Iris pigment epithelial cell (primary cell): ENCODE measurements at places on chromosomes 2 and 18.

DNA sequence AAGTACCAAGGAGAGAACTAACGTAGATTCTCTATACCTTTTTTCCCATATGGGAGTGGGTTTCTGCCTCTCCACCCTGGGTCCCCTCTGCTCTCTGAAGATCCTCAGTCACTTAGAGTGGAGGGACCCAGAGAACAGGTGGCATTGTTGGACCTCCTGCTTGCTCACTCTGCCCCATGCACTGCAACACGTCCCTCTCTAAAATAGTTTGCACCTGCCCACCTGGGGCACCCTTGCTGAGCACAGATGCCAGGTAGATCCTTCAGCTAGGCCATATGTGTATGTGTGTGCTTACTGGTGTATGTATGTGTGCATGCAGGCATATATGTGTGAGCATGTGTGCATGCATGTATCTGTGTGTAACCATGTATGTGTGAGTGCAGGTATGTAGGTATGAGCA, 2.2 kb downstream of the IL36RN start:
- DNase-seq: no peak

GRCh38 chr18:10923141-10923540, 226.2 kb downstream of the PIEZO2 start:
- DNase-seq: peak; percentile 9

GRCh38 chr2:172100935-172101820, 1.5 kb downstream of the DLX2 start:
- DNase-seq: no peak

DNA sequence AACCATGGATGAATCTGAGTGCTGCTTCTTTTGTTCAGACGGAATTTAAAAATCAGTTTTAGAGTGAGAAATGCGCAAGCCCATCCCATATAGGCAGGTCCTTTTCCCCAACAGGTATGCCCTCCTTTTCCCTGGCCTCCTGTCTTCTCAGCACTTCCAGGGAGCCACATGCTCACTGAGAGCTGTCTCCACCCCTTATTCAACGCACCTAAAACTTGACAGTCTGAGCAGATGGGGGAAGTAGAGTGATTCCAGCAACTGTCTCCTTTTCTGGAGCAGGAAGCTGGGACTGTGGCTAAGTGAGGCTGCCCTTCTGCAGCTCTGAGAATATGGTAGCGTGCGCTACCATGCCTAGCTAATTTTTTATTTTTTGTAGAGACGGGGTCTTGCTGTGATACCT, 53.1 kb upstream of the NOSTRIN start:
- DNase-seq: no peak

- DNase-seq: no peak
Measured at GRCh38 chr2:101310090-101310833, 1.8 kb upstream of the RNF149 start.

GRCh38 chr2:82330155-82330554, 2025.6 kb upstream of the LRRTM1 start:
- DNase-seq: no peak

- DNase-seq: no peak
Measured at GRCh38 chr2:75450068-75450467, 110.7 kb downstream of the EVA1A start.
